SK-N-SH treated with all-trans-retinoic acid at 6 μM for 48 hours (cell line): ENCODE measurements at places on chromosomes 5 and 9.

DNA sequence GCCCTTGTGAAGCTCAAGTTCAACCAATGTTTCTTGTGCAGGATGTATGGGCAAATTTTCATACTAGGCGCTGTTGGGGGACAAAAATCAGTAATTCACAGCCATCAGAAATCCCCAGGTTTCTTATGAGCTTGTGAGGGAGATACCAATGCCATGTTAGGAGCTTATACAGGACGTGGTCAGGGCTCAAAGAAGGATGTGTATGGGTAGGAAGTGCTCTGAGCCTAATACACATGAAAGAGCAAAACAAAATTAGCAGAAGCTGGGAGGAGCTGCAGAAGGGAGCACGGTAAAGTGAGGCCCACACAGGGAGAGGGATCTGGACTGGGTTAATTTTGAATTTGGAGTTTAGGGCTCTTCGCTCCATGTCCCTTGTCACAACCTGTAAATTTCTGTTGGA lies 114.6 kb upstream of the MAP3K1 start:
- no peak for ATAC-seq

GRCh38 chr9:22049411-22049810 lies 40.3 kb upstream of the CDKN2B start:
- ATAC-seq: peak; percentile 50; the same call in 2 of the 3 replicates

DNA sequence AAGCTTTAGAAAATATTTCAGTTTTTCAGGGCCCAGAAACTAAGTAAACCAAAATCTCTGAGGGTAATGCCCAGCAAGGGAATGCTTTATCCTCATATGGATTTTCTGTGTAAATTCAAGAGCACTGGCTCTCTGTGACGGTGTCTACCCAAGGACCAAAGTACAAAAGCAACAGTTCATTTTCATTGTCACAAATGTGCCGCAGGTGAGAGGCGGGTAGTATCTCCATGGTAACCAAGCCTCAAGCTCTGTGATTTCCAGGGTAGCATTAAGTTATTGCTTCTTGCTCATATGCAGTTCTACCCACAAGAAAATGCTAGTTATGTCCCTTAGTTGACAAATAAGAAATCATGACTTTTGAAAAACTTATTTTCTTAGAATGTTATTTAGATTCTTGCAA lies 164.3 kb downstream of the MTRR start:
- ATAC-seq: no peak

DNA sequence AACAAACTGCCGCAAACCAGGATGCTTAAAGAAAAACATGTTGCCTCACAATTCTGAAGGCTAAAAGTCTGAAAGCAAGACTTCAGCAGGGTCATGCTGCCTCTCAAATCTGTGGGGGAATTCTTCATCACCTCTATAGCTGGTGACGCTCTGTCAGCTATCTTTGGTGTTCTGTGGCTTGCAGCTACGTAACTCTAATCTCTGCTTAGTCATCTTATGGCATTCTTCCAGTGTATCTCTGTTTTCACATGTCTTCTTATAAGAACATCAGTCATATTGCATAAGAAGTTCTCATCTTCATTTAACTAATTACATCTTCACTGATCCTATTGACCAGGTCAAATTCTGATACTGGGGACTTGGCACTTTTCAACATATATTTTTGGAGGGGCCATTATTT lies 243.0 kb downstream of the CDH10 start:
- ATAC-seq: no peak

GRCh38 chr5:137405393-137405792 lies 93.7 kb downstream of the SPOCK1 start:
- no peak for ATAC-seq

DNA sequence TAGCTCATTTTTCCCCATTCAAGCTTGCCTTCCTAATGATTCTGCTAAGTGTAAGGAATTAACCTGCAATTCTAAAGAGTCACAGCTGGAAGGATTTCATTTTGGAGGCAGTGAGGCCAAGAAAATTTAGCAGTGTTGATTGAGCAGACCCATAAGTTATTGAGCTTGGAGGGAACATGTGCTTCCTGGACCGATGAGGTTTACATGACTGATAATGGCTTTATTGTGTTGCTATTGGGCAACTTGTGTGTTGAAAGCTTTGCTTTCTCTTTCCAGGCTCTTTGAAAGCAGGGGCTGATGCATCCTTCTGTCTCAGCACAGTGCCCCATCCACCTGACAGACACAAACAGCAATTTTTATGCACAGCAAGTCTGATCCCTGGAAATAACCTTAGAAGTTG lies 398.9 kb upstream of the PCSK5 start:
- no peak for ATAC-seq

- peak; percentile 84 for ATAC-seq
These were observed 62.5 kb downstream of the NFIB start for GRCh38 chr9:14251154-14252071.

GRCh38 chr5:107373549-107374263 lies 297.0 kb downstream of the EFNA5 start:
- no peak for ATAC-seq

GRCh38 chr5:137660349-137660817 lies 75.5 kb downstream of the KLHL3 start:
- ATAC-seq: peak; percentile 99

DNA sequence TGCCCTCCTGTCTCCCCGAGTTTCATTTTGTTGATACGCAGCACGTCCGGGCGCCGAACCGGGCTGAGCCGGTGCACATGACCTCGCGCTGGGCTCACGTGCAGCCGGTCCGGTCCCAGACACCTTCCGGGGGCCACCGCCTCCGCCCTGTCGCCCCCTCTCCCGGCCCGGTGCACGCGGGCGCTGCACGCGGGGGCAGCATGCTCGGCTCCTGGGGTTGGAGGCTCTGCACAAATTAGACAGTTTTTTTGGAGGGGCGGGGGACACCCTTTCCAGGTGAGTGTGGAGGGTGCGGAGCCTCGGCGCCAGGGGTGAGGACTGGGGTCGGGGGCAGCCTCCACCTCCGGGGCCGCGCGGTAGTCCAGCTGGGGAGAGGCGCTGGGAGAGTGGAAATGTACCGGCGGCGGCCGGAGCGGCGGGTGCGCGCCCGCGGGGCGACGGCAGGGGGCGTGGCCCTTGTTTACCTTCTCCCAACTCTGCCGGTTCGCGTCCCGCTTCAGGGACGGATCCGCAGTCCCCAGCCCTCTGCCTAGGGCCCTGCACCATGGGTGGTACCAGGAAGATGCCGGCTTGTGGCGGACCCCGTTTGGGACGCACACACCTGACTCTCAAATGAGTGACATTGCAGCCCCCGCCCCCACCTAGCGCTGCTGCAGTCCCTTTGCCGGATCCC lies 1.1 kb downstream of the JADE2 start:
- ATAC-seq: peak; percentile 33

GRCh38 chr5:16051246-16051755 lies 128.3 kb downstream of the MARCHF11 start:
- no peak for ATAC-seq

DNA sequence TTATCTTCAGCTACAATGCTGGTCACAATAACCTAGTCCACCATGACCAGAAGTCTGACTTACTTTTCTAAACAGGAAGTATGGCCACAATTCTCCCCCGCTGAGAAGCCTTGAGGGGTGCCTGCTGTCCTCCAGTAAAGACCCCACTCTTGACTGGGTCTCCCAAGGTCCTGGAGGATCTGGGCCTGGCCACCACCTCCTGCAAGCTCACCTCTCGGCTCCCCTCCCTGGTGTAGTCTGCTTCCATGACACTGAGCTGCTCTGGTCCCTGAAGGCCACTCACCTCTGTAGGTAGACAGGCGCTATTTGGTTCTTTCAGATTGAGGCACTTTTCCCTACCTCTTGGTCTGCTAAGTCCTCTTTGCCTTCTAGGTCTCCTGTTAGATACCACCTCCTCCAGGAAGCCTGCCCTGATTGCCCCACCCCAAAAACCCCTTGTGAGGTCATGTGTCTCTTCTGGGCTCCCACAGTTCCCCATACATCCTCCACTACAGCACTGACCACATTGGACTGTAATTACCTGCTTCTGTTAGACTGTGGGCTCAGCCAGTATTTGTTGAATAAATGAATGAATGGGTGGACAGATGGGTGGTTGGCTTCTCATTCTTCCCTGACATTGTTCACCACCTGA lies 62.6 kb upstream of the IER5L start:
- ATAC-seq: no peak
